ENCODE measurements at places on chromosomes 3 and 15. TPM values are rescaled to one million over a fixed set of nuclear protein-coding genes. Genes with fewer than 3 reads are reported as not detected.
A peak's percentile ranks its signal among the peaks of the same experiment; 100 is the strongest.

GRCh38 chr15:56252386-56252785, 8.7 kb upstream of the RFX7 start:
- peak; percentile 13 for DNase-seq

The GALNT15 gene
- total RNA-seq, result not detected

The RCCD1 gene
- 29.9 TPM for total RNA-seq

GRCh38 chr3:15042936-15043335, 22.2 kb downstream of the MRPS25 start:
- DNase-seq, result no peak

The MUC4 gene
- total RNA-seq, result not detected

- DNase-seq, result no peak
Measured at GRCh38 chr15:78933823-78934654, 10.8 kb downstream of the CTSH start.

- DNase-seq, result peak; percentile 31
Measured at GRCh38 chr3:23776352-23776891, 29.3 kb upstream of the UBE2E1 start.

- DNase-seq, result no peak
Measured at GRCh38 chr15:82641129-82641798, 5.9 kb downstream of the CPEB1 start.

- DNase-seq, result peak; percentile 73
Measured at GRCh38 chr15:86876387-86876944, 796.8 kb downstream of the AGBL1 start.

DNA sequence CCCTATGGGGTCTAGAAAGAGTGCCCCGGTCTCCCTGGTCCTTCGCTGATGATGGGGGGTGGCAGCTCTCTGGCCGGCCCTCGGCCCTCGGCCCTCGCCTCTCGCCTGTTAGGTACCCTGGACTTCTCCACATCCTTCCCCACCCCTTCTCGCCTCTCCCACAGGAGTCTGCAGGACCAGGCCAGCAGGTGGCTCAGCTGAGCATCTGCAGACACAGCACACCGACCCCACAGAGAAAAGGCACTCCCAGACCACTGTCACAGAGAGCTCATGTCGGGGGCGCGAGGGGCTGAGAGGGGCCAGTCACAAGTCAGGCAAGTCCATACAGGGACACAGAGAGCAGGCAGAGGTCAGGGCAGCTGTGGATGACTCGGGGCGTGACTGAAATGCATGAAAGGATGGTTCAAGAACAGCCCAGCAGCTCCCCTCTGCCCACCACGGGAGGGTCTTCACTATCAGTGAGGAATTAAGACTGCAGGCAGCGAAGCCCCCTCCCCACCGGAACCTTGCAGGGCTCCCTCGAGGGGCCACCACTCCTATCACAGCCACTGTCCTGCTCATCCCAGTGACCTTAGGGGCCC, 181.7 kb upstream of the NSMCE3 start:
- no peak for DNase-seq

The TUSC7 gene
- total RNA-seq, result not detected

GRCh38 chr15:45670091-45670490, 35.3 kb downstream of the SQOR start:
- DNase-seq, result no peak

The TMCO5A gene
- not detected for total RNA-seq

DNA sequence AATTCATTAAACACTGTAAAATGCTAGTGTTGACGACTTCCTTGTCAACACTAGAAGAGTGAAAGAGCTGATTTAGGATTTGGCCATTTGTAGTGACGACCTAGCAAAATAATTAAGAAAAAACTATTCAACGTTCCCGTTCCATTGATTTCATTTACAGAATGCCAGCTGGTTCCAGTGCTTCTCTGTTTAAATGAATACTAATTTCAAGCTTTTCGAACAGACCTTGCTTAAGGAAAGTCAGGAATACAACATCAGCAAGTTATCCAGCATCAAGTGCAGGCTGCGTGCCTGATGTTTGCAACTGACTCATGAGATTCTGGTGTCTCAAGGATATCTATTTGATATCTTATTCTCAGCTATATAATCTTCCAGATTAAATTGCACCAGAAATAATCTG, 98.4 kb upstream of the BHLHE40 start:
- no peak for DNase-seq

The GUCA1C gene
- total RNA-seq, result not detected

The TRPM1 gene
- not detected for total RNA-seq

The FAM131A gene
- 10.6 TPM for total RNA-seq

- peak; percentile 26 for DNase-seq
Measured at GRCh38 chr15:45719490-45719889, 84.7 kb downstream of the SQOR start.

DNA sequence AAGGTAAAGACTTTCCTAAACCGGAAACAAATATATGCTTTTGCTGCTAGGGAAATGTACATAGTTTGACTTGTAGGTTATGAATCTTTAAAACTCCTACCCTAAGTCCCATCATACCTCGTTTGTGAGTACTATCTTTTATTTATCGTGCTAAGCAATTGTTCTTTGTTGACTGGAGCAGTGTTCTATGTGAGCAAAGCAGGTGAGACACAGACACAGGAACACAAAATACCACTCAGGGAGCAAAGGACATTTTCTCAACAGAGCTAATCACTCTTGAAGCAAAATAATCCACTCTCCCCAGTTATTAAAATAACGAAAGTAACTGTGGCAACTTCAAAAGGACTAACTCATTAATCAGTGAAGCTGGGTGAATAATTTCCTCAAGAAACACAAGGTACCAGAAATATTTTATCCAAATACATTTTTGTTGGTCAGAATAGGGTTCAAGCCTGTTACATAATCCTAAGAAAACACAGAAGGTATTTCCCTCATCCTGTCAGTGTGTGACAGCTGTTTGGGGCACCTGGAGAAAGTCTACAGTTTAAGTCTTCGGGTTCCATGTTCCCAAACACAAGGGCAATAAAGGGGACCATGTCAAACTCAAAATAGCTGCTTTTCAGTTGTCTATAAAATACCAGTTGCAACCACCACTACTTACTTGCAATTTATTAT, 407.7 kb downstream of the FOXP1 start:
- DNase-seq, result no peak

The CHAC1 gene
- 9.5 TPM for total RNA-seq

DNA sequence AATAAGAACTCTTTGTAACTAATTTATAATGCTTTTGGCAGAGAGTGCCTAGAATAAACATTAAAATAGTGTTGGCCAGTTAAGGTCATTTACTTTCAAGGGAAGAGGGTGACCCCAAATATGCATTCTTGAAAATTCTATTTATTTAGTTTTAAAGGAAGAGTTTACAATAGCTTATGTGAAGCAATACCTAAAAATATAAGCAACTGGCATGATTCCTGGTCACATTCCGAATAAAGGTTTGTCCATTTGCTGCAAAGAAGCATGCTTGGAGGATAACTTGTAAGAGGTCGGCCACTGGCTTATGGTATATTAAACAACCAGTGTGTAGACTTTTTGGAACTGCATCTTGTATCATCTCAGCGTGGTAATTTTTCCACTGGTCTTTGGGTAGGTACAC, 10.2 kb downstream of the MITF start:
- DNase-seq, result no peak

DNA sequence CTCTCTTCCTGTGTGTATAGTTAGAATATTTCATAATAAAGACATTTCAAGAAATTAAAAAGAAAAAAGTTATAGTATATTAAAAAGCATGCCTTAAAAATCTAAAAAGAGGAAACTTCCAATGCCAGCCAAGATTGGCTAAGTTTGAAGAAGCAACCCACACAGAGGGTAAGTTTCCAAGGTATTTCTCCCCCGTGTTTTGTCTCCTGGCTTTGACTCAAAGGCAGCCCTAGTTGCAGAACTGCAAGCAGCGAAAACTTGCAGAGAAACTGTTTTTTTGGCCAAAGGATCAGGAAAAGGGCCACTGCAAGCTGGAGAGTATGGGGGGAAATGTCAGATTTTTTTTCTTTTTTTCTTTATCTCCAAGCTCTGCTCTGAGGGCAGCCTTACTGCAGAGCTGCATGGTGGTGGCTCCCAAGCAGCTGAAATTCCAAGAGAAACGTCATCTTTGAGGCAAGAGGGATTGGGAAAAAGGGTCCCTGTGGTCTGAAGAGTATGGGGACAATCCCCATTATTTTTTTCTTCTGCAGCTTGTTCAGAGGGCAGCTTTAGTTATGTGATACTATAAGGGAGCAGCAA, 23.0 kb downstream of the HACL1 start:
- no peak for DNase-seq

DNA sequence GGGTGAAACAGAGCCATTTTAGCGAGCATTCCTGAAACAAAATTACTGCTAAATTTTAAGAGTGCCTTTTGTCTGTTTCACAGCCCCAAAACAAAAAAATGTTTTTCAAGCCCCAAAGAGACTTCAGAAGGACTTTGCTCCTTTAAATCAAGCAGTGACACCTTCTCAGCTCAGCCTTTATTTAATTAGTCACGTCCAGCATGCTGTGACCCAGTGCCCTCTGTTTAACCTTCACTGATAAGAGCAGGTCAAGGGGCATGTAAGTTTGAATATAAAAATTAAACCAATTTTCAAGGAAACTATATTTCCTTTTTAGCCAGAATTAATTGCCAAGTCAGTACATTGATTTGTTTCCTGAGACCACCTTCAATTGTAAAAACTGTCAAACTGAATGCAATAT, 40.6 kb downstream of the ISL2 start:
- DNase-seq, result no peak

The SIDT1 gene
- total RNA-seq, result under 0.01 TPM

The NPAP1 gene
- not detected for total RNA-seq

GRCh38 chr3:44584646-44585501, at the start of gene ZNF660:
ZNF660 (plus strand) TSS chr3:44584964; CDS start chr3:44594194, 9,230 bp downstream.
- DNase-seq, result peak; percentile 71

GRCh38 chr15:64836023-64836536, 5.6 kb upstream of the PLEKHO2 start:
- DNase-seq, result no peak

The CPB1 gene
- total RNA-seq, result not detected

DNA sequence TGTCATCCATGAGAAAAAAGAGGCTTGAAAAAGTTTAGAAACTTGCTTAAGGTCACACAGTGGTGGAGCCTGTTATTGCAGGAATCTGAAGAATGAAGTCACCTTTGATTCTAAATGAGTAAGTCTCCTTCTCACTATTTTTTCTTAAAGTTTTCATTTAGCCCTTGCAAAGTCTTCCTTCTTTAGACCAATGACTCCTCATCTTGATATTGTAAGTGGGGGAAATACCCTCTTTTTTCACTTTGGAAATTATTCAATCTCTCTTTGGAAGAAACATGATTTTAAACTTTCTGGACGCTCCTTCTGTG, 787 bp upstream of the SLMAP start:
- peak; percentile 65 for DNase-seq

The SEMA5B gene
- total RNA-seq, result not detected

DNA sequence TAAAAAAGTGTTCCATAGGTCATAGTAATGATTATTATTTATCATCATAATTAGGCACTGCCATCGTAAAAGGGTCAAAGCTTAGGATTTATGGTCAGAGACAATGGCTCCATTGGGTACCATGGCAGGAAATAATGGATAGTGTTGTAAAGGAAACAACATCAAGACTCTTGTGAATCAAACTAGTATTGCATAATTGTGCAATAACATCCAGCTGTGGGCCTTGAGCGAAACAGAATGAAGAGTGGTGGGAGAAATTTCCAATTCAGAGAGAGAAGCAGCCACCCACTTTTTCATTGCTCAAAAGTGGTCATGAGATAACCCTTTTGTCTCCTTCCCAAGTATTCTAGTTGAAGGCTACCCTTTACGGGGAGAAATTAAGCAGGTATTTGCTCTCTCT, 61.7 kb downstream of the ALDH1A2 start:
- DNase-seq, result no peak

- no peak for DNase-seq
Measured at GRCh38 chr15:90743407-90743806, 26.3 kb downstream of the BLM start.

- DNase-seq, result peak; percentile 13
Measured at GRCh38 chr3:57184526-57184925, 15.3 kb downstream of the HESX1 start.

- no peak for DNase-seq
Measured at GRCh38 chr3:124201786-124202185, 209.9 kb upstream of the ROPN1 start.

The HES1 gene
- 38.2 TPM for total RNA-seq

The MED12L gene
- total RNA-seq, result 0.12 TPM

DNA sequence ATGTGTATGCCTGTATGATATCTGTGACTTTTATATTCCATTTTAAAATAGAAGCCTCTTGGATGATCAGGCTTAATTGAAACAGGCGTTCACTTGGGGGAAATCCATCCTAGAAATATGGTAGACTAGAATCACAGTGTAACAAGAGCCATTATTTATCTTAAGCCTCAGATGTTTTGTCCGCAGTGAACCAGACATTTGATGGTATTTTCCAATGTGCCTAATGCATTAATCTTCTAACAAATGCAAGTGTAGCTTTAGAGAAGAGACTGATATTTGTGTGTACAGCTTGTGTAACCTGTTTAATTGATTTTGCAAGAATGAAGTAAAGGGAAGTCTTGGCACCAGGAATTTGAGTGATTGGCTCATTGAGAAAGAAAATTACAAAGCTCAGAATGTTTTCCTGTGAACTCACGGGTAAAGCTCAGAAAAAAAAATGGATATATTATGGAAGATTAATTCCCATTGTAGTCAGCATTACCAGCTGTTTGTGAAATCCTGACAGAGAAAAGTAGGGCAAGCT, 155.7 kb downstream of the SV2B start:
- no peak for DNase-seq

- DNase-seq, result no peak
Measured at GRCh38 chr3:149999421-149999820, 28.7 kb upstream of the PFN2 start.

DNA sequence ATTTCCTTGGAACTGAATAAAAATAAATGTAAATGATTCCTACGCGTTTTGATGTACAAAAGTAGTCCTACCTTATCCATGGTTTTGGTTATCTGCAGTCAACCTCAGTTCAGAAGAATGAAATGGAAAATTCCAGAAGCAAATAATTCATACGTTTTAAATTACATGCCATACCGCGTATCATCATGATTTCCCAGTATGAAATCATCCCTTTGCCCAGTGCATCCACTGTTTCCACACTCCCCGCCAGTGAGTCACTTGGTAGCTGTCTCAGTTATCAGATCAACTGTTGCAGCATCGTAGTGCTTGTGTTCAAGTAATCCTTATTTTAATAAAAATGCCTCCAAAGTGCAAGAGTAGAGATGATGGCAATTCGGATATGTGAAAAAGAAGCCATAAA, 9.1 kb upstream of the MFSD1 start:
- peak; percentile 85 for DNase-seq
